ENCODE measurements at places on chromosomes 3 and 15.

DNA sequence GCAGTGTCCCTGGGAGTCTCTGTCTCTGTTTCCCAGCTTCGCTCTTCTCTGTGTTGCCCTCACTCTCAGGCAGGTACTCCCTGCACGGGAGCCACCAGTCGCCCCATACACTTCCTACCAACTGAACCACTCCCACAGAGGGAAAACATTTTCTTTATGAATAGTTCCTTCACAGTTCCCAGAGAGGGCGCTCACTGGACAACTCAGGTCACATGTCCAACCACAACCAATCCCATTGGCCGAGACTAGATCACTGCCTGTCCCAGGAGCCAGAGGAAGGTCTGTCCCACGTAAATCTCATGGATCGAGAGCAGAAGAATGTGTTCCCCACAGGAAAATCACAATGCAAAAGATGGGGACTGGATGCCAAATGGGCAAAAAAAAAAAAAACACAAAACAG, 26.1 kb downstream of the GRK7 start:
- no peak for DNase-seq

DNA sequence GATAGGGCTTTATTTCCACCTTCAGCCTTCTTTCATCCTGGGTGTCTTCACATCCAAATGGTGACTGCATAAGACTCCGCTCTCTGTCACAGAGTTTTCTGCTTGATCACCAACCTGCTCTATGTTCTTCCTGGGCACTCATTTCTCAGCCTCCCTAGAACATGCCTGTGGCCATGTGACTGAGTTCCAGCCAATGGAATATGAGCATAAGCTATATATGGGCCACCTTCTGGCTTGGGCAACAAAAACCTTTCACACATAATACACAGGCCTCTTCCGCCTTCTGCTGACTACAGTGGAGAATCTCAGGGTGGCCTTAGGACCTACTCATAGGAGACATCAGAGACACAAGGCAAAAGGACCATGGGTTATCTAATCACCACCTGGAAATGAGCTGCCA, 51.2 kb upstream of the MED12L start:
- DNase-seq: no peak

- DNase-seq: no peak
Measured at GRCh38 chr3:48686538-48687219, 964 bp upstream of the NCKIPSD start.

GRCh38 chr3:62923066-62923465, 47.9 kb upstream of the CADPS start:
- DNase-seq: no peak

- DNase-seq: no peak
Measured at GRCh38 chr15:83474578-83474977, 27.4 kb downstream of the SH3GL3 start.

GRCh38 chr3:123447749-123448517, 957 bp downstream of the ADCY5 start:
- DNase-seq: no peak

- DNase-seq: no peak
Measured at GRCh38 chr3:46293991-46294833, 52.0 kb downstream of the CCR3 start.

DNA sequence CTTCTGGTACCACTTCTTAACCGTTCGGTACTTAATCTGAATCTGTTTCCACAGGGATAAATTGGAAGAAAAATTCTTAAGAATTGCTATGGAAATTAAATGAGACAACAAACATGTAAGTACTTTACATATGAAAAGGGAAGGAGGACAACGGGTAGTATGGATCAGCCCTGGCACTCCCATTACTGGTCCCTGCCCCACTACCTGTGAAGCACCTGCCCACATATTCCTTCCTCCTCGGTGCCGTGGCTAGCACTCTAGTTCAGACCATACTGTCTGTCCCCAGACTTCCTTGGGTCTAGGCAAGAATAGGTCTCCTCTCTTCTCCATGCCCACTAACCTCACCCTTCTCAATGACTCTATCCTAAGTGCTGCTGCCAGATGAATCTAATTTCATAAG, 46.2 kb downstream of the SHQ1 start:
- no peak for DNase-seq

GRCh38 chr3:182637350-182638110, 155.8 kb upstream of the ATP11B start:
- DNase-seq: no peak

GRCh38 chr3:122912772-122913538, 114.6 kb downstream of the SEMA5B start:
- DNase-seq: no peak

DNA sequence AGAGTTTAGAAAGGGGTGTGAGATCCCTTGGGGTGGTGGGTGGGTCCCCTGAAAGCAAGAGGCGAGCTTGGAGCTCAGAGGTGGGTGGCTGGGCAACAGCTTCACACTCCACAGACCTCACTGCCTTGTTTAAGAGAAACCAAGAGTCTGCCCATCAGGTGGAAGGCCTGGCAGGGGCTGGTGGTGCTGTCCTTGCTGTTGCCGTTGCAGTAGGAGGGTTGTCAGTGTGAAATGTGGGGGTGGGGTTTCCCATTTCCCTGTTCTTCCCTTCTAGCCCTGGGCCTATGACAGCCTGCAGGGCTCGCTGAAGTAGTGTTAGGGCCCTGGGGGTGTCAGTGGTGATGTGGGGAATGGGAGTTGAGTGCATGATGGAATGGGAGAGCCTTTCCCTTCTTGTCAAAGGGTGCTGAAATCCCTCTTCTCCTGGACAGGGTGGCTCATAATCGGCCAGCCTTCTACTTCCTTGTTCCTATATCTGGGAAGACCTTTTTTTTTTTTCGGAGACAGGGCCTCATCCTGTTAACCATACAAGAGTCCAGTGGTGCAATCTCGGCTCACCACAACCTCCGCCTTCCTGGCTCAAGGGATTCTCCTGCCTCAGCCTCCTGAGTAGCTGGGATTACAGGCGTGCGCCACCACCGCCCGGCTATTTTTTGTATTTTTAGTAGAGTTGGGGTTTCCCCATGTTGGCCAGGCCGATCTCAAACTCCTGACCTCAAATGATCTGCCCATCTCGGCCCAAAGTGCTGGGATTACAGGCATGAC, 4.3 kb downstream of the PLEKHO2 start:
- no peak for DNase-seq

DNA sequence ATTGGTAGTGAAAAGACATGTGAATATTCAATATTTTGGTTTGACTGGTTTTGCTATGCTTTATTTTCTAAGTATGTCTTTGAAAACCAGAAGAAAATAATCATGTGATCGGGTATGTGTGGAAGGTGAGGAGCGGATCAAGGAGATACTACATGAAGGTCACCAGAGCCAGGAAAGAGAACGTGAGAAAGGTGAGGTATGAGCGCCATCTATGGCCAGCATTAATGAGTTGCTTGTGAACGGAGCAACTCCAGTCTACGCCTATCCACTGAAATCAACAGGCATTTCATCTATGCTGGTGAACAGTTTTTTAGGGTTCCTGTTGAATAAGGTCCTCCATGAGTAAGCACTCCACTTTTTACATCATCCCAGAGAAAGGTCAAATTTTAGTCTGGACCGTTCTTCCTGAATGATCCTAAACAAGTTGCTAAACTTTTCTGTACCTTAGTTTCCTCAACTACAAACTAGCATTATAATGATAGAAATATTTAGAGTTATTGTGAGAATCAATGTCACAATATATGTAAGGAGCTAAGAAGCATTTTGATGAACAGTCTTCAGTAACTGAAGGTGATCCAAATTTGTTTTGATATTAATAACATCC, 1435.2 kb upstream of the CADM2 start:
- DNase-seq: no peak

GRCh38 chr3:29642393-29643033, 361.6 kb downstream of the RBMS3 start:
- no peak for DNase-seq

- no peak for DNase-seq
Measured at GRCh38 chr3:180827171-180827570, 85.3 kb upstream of the FXR1 start.

- DNase-seq: no peak
Measured at GRCh38 chr15:60214201-60214600, 183.6 kb downstream of the ANXA2 start.

All from left forelimb (tissue), 1 donor.